ENCODE measurements at places on chromosomes 1 and 21. TPM values are rescaled to one million over a fixed set of nuclear protein-coding genes. Genes with fewer than 3 reads are reported as not detected.

GRCh38 chr1:208479435-208479834 is 235.3 kb upstream of the PLXNA2 start:
- DNase-seq = no peak

The SOAT1 gene
- 10.3 TPM for total RNA-seq

DNA sequence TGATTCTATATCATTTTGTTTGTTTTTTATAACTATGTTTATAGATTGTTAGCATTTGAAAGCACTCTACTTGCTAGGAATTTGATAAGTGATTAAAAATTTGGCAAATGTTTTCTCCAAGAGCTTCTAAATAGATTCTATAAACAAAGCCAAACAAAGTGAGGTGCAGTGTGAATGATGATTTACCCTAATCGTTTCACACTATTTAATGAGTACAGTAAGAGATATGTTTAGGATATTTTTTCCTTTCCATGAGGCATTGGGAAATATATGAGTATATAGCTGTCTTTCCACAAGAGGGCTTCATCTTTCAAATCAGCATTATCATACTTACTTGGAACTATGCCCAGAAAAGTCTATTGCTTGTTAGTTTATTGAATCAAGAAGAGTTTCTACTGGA is 277.0 kb upstream of the BRINP3 start:
- DNase-seq = no peak

The EXO1 gene
- 10.6 TPM for total RNA-seq

DNA sequence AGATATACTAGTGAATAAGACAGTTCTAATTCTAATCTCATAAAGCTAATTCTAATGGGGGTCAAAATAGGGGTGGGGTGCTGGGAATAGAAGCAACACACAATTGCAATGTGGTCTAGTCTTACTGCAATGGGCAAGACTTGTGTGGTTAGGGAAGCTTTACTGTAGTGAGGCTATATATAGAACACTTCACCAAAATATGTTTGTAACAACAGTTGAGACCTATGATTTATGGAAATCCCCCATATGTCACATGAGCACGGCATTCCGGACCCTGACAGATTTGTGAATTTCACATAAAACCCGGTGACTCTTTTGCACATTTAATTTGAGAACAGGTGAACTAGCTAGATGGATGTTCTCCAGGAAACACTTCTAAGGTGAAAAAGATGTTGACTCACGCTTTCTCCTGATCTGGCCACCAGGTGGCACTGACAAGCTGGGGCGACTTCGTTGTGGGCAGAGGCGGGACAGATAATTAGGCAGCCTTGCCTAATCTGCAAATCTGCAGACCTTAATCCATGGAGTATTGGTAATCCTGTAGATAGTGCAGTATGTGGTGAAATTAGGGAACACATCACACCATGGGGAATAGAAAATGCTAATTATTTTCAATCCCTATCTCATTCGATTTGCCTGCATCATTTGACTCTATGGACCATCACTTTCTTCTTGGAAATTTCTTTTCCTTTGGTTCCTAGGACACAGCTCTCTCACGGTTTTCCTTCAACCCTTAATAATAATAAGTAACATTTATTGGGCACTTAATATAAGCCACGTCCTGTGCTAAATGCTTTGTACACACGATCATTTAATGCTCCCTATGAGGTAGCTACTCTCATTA is 37.7 kb downstream of the KIAA0040 start:
- no peak for DNase-seq

- DNase-seq = no peak
Measured at GRCh38 chr1:112514901-112515300, 6.1 kb downstream of the WNT2B start.

DNA sequence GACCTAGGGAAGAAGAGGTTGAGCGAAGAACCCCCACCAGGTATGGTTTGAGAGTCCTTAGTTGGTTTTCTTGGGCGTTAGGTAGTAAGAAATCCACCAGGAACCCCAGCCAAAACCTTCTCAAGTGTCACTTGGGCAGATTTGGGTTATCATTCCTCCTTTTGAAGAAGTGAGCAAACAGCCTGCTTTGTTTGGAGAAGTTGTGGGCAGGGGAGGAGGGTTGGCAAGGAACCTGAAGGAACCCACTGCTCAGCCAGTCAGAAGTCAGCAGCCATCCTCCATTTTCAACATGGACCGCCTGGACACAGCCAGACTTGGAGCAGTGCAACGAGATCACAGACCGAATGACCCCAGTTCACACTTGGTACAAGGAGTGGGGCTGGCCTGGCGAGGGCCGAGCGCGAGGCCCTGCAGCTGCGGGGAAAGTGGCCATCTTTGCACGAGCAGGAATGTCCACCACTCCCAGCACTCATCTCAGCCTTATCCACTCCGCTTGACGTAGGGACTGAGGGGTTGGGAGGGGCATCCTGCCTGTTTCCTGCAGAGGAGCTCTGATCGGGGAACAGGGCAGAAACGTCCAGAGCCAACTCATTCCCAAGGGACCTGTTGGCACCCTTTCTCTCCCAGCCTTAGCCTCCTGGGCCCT is 7.2 kb downstream of the ADPRS start:
- no peak for DNase-seq

DNA sequence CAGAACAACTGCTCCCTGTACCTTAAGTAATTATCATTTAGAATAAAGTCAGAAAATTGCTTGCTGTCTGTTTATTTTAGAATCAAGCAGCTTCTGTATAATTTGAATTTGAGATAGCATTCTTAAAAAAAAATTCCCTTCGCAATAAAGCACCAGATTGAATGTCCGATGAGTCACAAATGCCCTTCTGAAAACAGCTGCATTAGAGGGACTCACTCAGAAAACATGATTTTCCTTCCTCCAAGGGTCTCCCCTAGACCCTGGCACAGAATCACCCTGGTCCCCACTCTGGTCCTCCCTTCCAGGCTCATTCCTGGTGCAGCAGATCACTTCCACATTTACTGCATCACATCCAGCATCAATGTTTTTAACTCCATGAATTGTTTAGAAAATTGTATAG is 471.1 kb upstream of the VAMP3 start:
- no peak for DNase-seq

DNA sequence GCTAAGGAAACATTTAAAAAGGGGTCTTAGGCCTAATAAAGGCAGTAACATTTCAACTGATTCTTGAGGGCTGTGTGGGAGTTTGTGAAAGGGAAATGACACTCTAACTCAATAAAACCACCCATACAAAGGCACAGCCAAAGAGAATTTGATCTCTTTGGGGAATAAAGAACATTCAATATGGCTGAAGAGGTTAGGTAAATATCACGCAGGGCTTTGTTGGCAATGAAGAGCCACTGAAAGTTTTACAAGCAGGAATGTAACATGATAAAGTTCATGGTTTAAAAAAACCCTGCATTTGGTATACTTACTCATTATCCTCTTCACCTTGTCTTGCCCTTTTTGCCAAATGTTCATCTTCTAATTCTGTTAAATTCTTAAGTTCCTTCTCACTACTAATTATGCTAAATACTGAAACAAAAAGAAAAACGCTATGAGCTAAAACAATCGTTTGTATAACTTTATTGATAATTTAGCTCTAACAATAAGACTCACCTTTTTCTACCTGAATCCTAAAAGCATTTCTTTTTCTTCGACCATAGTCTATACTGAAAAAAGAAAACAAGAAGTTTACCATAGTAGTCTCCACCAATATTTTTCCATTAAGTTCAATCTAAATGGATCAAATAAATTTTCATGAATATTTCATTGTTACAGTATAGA is 12.5 kb downstream of the NVL start:
- no peak for DNase-seq

DNA sequence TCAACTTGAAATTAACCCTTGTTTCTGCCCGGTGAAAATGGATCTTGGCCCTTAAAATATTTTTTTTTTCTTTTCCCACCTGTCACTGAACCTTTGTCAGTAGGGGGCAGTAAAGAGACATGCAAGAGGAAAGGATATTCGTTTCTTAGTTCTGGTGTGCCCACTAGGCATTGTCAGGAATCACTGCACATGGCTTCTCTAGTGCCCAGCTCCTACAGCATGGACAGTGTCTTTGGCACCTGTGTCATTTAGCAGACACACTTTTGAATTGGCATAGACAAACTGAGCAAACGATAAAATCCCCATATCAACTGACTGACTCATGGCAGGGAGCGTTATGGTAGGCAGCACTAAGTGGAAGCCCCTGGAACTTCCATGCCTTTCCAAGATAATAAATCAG is 1048.1 kb downstream of the BRINP3 start:
- no peak for DNase-seq

- DNase-seq = no peak
Measured at GRCh38 chr1:32363713-32364112, 1.4 kb downstream of the TSSK3 start.

DNA sequence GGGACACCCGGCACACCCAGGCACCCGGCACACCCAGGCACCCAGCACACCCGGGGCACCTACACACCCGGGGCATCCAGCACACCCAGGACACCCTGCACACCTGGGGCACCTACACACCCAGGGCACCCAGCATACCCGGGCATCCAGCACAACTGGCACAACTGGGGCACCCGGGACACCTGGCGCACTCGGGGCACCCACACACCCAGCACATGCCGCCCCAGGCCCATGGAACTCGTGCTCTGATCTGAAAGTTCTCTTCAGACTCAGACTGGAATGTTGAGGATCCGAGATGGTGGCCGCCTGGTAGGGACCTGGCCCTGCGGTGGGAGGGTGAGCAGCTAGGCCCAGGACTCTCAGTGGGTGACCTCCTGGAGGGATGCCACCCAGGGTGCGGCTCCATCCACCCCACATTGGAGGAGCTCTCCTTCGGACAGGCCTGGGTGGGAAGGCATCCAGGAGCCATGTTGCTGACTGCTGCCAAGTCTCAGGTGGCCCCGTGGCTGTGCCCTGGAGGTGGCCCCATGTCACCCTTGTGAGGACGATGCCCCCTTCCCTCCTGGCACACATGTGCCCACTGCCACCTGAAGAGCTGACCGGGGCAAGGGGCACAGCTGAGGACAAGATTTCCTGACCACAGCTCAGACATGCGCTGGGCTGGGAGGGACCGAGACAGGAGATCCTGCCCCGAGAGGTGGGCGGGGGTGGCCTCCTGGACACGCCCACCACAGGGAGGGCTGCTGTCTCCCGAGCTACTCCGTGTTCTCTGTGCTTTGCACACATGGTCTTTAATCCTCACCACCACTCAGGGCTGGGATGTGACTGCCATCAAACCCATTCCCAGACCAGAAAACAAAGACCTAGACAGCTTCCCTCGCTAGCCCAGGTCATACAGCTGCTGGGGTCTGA is 37.0 kb downstream of the UBE2G2 start:
- no peak for DNase-seq

DNA sequence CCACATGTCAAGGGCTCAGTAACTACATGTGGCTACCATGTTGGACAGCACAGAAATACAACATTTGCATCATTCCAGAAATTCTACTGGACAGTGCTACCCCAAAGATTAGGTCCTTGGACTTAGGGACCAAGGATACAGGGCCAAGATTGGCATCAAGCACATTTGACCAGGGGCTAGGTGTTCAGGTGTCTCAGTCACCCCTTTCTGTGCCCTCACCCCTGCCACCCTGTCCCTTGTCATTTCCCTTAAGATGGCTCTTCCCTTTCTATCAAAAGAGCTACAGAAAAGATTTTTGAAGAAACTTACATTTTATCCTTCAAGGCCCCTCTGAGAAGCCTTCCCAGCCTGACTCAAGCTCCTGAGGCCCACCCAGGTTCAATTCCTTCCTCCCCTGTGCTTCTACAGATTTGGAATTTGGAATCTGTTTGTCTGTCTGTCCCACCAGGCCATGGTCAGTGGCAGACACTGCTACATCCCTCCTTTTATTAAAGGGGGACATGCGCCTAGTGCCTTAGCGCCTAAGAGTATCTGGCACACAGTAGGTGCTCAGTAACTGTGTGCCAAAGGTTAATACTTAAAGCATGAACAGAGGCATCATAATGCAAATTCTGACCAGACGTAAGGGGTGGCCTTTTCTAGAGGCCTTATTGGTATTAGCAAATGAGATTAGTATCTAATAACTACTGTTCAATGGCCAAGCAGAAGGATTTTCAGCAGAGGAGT is 21.4 kb downstream of the CSF1 start:
- DNase-seq = no peak

DNA sequence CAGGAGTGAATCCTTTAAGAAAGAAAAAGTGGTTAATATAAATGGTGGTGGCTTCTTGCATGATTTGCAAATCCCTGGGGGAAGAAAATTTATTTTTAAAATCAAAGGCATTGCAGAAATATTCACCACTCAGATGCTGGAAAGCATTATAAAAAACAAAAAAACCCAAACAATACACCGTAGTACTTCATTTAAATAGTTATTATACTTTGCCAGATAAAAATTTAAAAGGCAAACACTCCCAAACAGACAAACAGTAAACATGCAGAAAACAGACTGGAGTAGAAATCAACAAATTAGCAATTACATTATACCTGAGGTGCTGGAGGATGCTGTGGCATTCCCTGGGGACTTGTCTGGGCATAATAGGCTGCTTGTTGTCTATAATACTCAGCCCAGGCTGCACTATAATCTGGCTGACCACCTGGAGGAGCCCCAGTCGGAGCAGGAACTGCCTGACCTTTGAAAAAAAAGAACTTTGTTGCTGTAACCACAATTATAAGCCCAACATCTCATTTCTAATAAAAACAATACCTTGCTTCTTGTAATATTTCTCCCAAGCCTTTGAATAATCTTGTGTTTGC is 29.9 kb downstream of the FUBP1 start:
- no peak for DNase-seq

- DNase-seq = no peak
Measured at GRCh38 chr21:28074676-28075075, 918.0 kb downstream of the LTN1 start.

- DNase-seq = no peak
Measured at GRCh38 chr1:164565357-164565756, 6.4 kb downstream of the PBX1 start.

The ZSWIM5 gene
- 2.7 TPM for total RNA-seq

- DNase-seq = no peak
Measured at GRCh38 chr21:36048357-36048756, 12.0 kb downstream of the SETD4 start.

GRCh38 chr1:115336741-115337140 is 1.3 kb downstream of the NGF start:
- no peak for DNase-seq

GRCh38 chr1:36109041-36109679 is 15.9 kb downstream of the COL8A2 start:
- no peak for DNase-seq

The TXNIP gene
- 1,858 TPM for total RNA-seq

GRCh38 chr1:175445646-175446045 is 253.1 kb upstream of the KIAA0040 start:
- DNase-seq = no peak

- DNase-seq = no peak
Measured at GRCh38 chr1:31434101-31434871, 21.3 kb downstream of the SERINC2 start.

The LRRC71 gene
- total RNA-seq = not detected

- DNase-seq = no peak
Measured at GRCh38 chr1:50417507-50417906, 5.7 kb downstream of the DMRTA2 start.

- no peak for DNase-seq
Measured at GRCh38 chr1:8166406-8166805, 140.3 kb upstream of the ERRFI1 start.

DNA sequence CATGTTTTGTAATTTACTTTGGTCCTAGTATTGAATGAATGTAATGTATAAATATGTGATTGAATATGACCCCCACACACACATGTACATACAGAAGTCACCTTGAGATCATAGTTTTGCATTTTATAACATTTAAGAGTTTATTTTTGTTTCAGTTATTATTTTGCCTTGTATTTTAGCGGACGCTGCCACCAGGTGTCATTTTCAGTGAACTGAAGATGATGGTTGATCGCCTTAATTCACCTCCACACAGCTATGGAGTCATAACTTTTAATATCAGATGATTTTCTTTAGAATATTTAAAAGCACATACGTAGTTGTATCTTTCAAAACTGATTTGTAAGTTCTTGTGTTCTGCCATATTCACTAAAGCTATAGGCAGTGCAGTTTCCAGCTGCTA is 130.4 kb downstream of the DYRK1A start:
- DNase-seq = no peak

The ECE1 gene
- total RNA-seq = 93.8 TPM

All from vagina (tissue), 2 donors.